Pancreas (tissue), 10 donors: ENCODE measurements at places on chromosomes 13 and 19.

DNA sequence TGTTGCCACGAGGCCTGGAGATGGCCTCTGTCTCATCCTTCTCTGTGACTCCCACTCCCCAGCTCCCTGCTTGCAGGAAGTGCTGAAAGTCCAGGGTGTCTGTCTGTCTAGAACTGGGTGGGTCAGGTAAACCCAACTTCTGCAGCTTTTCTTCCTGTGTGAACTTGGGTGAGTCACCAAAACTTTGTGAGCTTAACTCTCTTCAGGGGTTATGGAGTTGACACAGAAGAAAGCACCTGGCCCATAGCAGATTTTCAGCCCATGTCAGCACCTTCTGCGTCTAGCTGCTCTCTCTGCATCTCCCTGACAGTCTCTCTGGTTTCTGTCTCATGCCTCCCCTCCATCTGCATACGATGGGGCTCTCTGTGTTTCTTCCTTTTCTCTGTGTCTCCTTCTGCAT, 4.2 kb upstream of the CACNG7 start:
- DNase-seq = no peak

GRCh38 chr19:2259336-2259735, 3.1 kb upstream of the JSRP1 start:
- DNase-seq = no peak

DNA sequence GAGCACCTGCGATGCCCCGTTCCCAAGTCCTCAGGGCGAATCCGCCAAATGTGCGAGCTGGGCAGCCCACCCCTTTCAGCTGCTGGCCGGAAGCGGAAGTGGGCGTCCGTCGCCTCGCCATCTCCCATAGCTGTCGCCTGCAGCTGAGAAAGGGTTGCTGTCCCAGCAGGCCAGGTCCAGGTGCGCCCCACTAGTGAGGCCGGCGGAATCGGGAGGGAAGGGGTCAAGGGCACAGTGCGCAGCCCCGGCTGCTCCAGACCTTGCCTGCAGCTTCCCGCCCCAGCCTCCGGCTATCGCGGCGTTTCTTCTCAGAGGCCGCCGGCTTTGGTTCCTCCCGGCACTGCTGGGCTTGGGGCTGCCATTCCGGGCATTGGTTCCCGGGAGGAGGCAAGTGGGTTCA, at the start of gene ZNF177:
Gene ZNF177, plus strand, starts transcription at position 109 of the 400 bp plus-strand sequence. CDS start 15,299 bp downstream, outside the sequence.
- DNase-seq = no peak

GRCh38 chr13:36294096-36294495, 3.5 kb downstream of the CCDC169 start:
- DNase-seq = no peak

- DNase-seq = no peak
These were observed 1.3 kb downstream of the BBC3 start for GRCh38 chr19:47229676-47230053.

- no peak for DNase-seq
These were observed 189.3 kb upstream of the GPR12 start for GRCh38 chr13:26949701-26950502.

GRCh38 chr13:22107549-22107948, 436.7 kb downstream of the FGF9 start:
- DNase-seq = peak; percentile 36

- peak; percentile 41 for DNase-seq
These were observed 64.2 kb upstream of the ZNF599 start for GRCh38 chr19:34837262-34837661.

GRCh38 chr13:29621051-29621800, 25.7 kb upstream of the SLC7A1 start:
- DNase-seq = no peak

GRCh38 chr13:92354583-92354982, 872.0 kb upstream of the GPC6 start:
- DNase-seq = no peak

DNA sequence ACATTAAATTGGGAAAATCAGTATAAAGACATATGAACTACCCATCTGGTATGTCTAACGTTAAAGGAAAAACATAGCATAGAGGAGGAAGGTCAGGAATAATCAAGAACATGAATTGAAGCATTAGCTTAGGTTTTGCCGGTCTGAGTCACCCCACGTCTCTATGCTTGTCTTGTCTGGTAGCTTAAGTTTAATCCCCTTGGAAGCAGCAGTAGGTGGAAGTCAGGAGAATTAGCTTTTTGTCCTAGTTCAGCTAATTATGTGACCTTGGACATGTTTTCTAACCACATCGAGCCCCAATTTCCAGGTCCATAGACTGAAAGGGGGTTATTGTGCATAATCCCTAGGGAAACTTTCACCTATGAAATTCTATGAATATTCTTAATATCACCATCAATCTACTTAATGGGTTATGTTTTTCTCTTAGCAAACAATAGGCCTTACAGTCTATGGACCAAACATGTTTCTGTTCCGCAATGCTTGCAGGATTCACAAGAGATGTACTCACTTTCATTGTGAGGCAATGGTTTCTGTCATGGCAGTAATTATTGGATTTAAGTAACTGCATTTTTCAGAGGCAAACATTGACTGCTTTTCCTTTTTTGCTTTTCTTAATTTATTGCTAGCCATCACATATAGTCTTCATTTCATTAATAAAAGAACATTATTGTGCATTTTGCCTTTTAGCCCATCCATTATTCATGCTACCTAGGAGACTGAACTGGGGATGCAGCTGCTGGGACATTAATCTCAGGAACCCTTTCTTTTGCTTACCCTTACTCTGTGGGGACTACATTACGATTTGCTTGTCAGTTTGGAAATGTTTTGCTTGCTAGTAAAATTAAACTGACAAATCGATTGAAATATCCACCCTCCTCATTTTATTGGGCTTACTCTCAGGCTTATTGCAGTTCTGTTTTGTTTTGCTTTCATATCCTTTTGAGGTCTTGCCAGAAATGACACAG, 304.8 kb upstream of the MAB21L1 start:
- DNase-seq = no peak

DNA sequence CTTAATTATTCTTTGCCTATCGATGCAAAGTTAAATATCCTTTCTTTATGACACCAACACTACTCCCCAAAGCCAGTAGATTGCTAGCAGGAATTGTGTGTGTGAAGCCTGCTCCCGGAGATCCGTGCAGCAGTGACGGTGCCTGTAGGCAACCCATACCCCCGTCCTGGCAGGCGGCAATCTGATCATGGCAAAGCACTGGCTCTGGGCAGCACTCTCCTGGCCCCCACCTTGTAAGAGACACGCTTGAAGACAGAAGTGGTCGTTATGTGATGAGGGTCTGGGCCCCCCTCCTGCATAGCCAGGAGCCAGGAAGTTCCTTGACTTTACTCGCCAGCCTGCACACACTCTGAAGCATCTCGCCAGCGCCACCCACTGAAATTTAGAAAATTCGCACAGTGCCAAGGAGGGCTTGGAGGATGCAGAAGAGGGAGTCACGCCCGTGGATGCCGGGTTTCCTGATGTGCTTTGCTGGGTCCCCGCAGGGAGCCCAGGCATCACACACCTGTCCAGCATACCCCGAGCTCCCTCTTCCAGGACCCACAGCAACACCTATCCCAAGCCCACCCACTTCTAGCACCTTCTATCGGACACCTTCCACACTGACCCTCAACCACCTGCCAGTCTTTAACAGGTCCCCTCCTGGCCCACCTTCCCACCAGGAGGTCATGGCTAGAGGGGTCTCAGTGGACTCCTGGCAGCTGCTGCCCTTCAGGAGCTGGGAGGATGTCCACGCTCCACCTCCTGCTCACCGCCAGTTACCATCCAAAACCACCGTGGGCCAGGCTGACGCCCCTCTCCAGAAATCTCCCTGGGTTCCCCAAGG, 54.5 kb downstream of the CEBPG start:
- no peak for DNase-seq

GRCh38 chr13:110280231-110280813, 26.6 kb downstream of the COL4A1 start:
- no peak for DNase-seq

- no peak for DNase-seq
These were observed 109.7 kb downstream of the LRCH1 start for GRCh38 chr13:46662690-46663089.

- no peak for DNase-seq
These were observed 275.3 kb downstream of the DIAPH3 start for GRCh38 chr13:59888408-59888807.

GRCh38 chr19:7397687-7398086, 49.0 kb downstream of the ARHGEF18 start:
- no peak for DNase-seq

DNA sequence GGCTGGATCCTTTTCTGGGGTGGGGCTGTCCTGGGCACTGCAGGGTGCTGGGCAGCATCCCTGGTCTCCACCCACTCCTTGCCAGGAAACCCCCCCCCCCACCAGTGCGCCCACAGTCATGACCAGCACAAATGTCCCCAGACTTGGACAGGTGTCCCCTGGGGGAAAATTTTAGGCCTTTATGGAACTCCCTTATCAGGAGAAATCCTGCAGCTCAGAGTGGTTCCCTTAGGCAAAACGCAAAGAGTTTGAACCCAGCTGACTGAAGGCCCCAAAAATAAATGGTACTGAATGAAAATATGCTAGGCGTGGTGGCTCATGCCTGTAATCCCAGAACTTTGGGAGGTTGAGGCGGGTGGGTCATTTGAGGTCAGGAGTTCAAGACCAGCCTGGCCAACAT, 51.8 kb downstream of the GADD45B start:
- no peak for DNase-seq

DNA sequence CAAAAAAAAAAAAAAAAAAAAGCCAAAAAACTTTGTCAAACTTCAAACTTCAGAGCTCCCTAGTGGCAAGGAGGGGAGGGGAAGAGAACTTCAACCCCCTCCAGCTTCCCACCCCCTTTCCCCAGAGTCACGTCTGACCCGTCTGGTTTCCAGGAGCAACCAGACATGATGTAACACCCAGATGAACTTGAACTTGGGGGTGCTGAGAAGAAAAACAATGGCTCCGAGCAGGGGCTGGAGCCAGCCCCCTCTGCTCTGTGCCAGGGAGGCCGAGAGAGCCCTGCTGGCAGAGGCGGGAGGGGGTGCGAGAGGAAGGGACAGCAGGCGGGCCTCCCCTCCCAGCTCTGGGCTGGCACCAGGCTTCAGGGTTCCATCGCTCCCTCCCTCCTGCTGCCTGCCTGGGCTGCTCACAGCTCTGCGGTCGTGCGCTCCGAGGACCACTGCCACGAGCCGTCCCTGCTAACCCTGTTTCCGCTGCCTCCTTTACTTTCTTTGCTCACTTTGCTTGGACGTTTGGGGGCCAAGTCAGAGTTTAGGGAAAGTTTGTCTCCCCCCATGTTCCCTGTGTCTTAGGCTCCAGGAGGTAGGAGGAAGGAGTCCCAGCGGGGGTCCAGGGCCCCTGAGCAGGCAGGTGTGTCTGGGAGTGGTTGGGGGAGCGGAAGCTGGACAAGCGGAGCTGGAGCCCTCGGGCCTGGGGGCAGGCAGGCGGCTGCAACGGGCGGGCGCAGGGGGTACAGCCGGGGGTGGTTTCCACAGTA, 11.1 kb downstream of the LYL1 start:
- no peak for DNase-seq

DNA sequence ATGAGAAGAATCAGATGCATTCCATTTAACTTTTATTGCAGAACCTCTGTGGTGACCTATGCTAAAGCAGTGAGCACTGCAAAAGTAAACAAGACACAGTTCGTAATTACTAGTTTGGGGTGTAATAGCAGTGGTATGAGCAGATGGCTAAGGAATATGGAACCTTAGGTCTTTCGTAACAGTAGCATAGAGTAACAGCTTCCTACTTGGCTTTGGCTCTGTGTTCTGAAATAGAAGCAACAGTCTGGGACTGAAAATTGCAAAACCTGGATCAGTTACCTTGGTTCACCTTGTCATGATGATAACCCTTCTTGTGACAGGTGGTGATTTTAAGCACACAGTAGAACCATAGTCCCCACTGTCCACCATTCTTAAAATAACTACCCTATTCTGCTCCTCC, 303.4 kb downstream of the GPC6 start:
- no peak for DNase-seq

DNA sequence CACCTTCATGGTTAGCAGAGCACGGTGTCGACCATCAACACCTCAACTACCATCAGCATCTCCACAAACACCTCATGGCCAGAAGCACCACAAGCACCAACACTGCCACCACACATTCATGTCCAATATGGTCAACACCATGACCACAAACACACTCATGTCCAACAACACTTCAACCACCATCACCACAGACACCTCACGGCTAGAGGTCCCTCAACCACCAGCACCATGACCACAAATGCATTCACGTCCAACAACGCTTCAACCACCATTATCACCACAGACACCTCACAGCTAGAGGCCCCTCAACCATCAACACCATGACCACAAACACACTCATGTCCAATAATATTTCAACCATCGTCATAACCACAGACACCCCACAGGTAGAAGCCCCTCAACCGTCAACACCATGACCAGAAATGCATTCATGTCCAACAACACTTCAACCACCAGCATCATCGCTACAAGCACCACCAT, 10.2 kb downstream of the TRAPPC5 start:
- no peak for DNase-seq

DNA sequence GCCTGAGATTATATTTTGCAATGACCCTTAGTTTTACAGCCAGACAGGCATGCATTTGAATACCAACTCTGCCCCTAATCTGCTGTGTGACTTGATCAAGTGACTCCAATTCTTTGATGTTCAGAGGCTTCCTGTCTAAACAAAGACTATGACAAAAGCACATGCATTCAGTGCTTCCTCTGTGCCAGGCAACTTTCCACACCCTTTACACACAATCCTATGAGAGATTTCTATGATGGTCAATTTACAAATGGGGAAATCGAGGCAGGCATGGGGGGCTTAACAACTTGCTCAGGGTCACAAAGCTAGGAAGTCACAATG, 3.7 kb upstream of the LYPD3 start:
- DNase-seq = no peak

DNA sequence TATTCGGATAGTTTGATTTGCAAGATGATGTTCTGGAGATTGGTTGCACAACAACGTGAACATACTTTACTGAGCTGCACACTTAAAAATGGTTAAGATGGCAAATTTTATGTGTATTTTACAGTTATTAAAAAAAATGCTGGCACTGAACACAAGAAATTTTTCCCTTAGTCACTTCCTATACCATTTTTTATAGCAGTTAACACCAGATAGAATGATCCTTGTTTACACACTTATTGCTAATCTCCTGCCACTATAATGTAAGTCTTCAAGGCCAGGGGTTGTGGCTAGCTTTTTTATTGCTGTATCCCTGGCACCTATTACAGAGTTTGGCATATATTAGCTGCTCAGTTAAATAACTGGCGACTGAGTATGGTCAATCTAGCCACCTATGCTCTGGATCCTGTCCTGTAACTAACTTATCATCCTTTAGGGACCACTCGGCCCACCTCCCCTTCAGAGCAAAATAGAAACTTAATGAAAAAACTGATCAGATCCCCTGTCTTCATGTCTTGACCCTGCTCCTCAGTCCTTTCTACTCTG, 2.0 kb upstream of the EBPL start:
- no peak for DNase-seq

GRCh38 chr19:14272623-14273022, 66.7 kb upstream of the ADGRL1 start:
- DNase-seq = no peak
